Naive B cell (primary cell): ENCODE measurements at places on chromosomes 6 and 20.

DNA sequence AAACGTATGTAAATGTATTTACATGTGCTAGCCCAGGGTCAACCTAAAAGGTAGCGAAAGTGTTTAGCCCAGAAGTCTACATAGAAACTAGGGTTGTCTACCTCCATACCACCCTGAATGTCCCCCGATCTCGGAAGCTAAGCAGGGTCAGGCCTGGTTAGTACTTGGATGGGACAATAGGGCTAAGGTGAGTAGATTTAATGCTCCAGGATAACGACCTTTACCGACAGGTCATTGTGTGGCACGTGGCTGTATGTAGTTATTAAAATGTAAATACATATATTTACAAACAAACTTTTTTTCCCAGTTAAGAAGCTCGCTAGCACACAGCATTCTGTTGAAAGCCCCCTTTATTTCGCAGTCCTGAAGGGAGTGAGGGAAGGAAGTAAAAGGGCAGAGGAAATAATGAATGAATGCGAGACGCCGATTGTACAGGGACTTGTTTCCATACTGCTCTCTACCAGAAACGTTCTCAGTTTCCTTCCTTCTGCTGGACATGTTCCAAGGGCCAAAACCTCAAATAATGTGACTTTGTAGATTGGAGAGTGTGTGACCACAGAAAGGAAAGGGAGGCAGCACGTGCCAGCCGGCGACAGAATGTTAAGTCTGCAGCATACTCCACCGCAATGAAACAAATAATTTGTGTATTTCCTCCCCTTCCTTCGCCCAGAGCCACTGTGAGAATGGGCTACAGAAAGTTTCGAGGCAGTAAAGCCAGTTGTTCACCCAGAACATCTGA lies 612 bp downstream of the ADAT2 start:
- H3K4me1 ChIP-seq, result peaks cover 26% of the 10 kb centered on the region
- no peaks in the 10 kb centered on the region for H3K36me3 ChIP-seq
- H3K27ac ChIP-seq, result peak overlapping the region; percentile 98
- H3K27me3 ChIP-seq, result no peaks in the 10 kb centered on the region
- H3K4me3 ChIP-seq, result peak overlapping the region; percentile 99
- peak; percentile 40 for DNase-seq

- peaks cover 9% of the 10 kb centered on the region for H3K4me1 ChIP-seq
- no peak for DNase-seq
- no peaks in the 10 kb centered on the region for H3K27me3 ChIP-seq
- no peak overlapping the region for H3K27ac ChIP-seq
Observed at GRCh38 chr20:58696411-58696961, 3.9 kb downstream of the NPEPL1 start.

- no peaks in the 10 kb centered on the region for H3K27me3 ChIP-seq
- no peak overlapping the region for H3K4me3 ChIP-seq
- no peak overlapping the region for H3K27ac ChIP-seq
- no peak for DNase-seq
Observed at GRCh38 chr20:12434672-12435071, 517.0 kb downstream of the BTBD3 start.

GRCh38 chr20:57190536-57191264 lies 75.7 kb downstream of the BMP7 start:
- H3K36me3 ChIP-seq, result no peaks in the 10 kb centered on the region
- DNase-seq, result no peak
- H3K4me1 ChIP-seq, result no peaks in the 10 kb centered on the region
- H3K27ac ChIP-seq, result no peak overlapping the region

GRCh38 chr20:63222541-63222940 lies 6.6 kb upstream of the YTHDF1 start:
- H3K4me1 ChIP-seq, result no peaks in the 10 kb centered on the region
- no peak overlapping the region for H3K4me3 ChIP-seq

- H3K27me3 ChIP-seq, result no peaks in the 10 kb centered on the region
- peaks cover 9% of the 10 kb centered on the region for H3K4me1 ChIP-seq
- H3K36me3 ChIP-seq, result no peaks in the 10 kb centered on the region
- DNase-seq, result no peak
Observed at GRCh38 chr20:40922865-40923264, 105.8 kb upstream of the TOP1 start.

GRCh38 chr20:1283522-1284510 lies 17.7 kb downstream of the SNPH start:
- H3K27me3 ChIP-seq, result peaks cover 35% of the 10 kb centered on the region
- no peaks in the 10 kb centered on the region for H3K4me1 ChIP-seq
- H3K36me3 ChIP-seq, result no peaks in the 10 kb centered on the region

DNA sequence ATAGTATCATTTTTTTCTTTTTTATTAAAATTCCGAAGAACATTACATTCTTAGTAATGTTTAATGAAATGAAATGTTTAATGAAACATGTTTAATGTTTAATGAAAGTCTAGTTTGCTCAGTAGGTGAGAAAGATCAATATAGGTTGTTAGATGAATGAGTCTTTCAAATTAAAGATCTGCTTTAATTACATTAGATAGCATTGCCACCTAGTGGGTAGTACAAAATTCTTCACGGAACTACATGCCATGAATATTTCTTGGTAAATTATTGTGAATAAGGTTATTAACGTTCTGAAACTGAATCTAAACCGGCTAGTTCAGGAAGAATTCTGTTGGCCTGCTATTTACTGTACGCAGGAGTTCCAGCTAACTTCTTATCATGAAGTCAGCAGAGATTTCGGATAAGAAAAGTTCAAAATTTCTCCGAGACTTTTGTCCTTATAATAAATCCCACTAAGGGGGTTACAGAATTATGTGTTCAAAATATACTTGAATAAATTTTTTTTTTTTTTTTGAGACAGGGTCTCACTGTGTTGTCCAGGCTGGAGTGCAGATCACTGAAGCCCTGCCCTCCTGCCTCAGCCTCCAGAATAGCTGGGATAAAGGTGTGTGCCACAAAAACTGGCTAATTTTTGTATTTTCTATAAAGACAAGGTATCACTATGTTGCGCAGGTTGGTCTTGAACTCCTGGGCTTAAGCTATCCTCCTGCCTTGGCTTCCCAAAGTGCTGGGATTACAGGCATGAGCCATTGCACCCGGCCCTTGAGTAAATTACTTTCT lies 7.9 kb upstream of the GMNN start:
- peak; percentile 39 for DNase-seq
- H3K27ac ChIP-seq, result no peak overlapping the region
- no peaks in the 10 kb centered on the region for H3K36me3 ChIP-seq
- no peak overlapping the region for H3K4me3 ChIP-seq

DNA sequence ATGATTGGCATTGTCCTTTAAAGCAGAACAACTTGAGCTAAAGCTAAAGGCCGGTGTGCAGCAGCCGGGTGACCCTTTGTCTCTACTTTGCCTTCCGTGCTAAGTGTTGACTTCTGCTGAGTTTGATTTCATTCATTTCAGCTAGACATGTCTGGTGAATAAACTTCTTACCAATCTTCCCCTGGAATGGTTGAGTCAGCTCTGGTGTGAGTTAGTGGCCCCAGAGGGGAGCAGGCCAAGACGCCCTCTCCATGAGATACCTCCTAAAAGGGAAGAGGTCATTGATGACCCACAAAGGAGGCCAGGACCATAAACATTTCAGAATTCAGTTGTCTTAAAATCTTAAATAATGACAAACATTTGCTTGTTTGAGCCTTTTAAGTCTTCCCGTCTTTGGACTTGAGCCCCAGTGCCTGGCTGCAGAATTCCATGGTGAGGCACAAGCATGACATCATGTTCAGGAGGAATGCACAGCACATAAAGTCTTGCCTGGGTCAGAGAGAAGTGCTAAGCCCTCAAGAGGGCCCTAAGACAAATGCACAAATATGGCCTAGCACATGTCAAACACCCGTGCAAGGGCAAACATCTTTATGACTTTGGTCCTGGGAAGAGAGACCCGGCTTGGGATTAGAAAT lies 96.3 kb upstream of the NEDD9 start:
- H3K27ac ChIP-seq, result peak overlapping the region; percentile 22
- DNase-seq, result no peak
- peaks cover 68% of the 10 kb centered on the region for H3K4me1 ChIP-seq
- peaks cover 27% of the 10 kb centered on the region for H3K36me3 ChIP-seq
- H3K4me3 ChIP-seq, result no peak overlapping the region

- H3K27me3 ChIP-seq, result no peaks in the 10 kb centered on the region
- H3K36me3 ChIP-seq, result no peaks in the 10 kb centered on the region
- no peak for DNase-seq
- no peak overlapping the region for H3K27ac ChIP-seq
- peaks cover 6% of the 10 kb centered on the region for H3K4me1 ChIP-seq
- H3K4me3 ChIP-seq, result no peak overlapping the region
Observed at GRCh38 chr6:44621846-44622245, 234.3 kb downstream of the CDC5L start.

- no peak overlapping the region for H3K27ac ChIP-seq
- no peaks in the 10 kb centered on the region for H3K36me3 ChIP-seq
- H3K4me1 ChIP-seq, result no peaks in the 10 kb centered on the region
- DNase-seq, result no peak
- H3K4me3 ChIP-seq, result no peak overlapping the region
Observed at GRCh38 chr20:36298061-36298460, 8.1 kb upstream of the DLGAP4 start.

- H3K27ac ChIP-seq, result no peak overlapping the region
- H3K4me1 ChIP-seq, result no peaks in the 10 kb centered on the region
- no peak overlapping the region for H3K4me3 ChIP-seq
- H3K36me3 ChIP-seq, result no peaks in the 10 kb centered on the region
- DNase-seq, result no peak
- H3K27me3 ChIP-seq, result peaks cover 54% of the 10 kb centered on the region
Observed at GRCh38 chr6:41406728-41407489, 71.5 kb downstream of the NCR2 start.

DNA sequence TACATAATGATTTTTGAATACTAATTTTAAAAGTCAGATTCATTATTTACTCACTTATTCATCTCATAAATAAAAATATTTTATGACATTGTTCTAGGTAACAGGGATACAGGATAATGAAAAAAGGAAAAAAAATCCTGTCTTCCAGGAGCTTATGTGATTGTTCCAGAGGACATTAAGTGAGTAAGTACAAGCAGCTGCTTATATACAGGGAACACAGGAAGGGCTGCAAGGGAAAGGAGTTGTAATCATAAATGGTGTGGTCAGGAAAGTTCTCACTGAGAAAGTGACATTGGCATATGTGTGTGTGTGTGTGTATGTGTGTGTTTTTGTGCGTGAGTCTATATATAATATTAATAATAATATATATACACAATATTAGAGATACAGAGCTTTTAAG lies 121.8 kb downstream of the HAO1 start:
- no peaks in the 10 kb centered on the region for H3K4me1 ChIP-seq
- H3K27me3 ChIP-seq, result peaks cover 10% of the 10 kb centered on the region
- DNase-seq, result no peak
- H3K36me3 ChIP-seq, result no peaks in the 10 kb centered on the region
- H3K4me3 ChIP-seq, result no peak overlapping the region

- peaks cover 28% of the 10 kb centered on the region for H3K4me1 ChIP-seq
- H3K4me3 ChIP-seq, result no peak overlapping the region
- H3K36me3 ChIP-seq, result no peaks in the 10 kb centered on the region
- no peak for DNase-seq
Observed at GRCh38 chr20:53874104-53874503, 196.3 kb downstream of the BCAS1 start.

DNA sequence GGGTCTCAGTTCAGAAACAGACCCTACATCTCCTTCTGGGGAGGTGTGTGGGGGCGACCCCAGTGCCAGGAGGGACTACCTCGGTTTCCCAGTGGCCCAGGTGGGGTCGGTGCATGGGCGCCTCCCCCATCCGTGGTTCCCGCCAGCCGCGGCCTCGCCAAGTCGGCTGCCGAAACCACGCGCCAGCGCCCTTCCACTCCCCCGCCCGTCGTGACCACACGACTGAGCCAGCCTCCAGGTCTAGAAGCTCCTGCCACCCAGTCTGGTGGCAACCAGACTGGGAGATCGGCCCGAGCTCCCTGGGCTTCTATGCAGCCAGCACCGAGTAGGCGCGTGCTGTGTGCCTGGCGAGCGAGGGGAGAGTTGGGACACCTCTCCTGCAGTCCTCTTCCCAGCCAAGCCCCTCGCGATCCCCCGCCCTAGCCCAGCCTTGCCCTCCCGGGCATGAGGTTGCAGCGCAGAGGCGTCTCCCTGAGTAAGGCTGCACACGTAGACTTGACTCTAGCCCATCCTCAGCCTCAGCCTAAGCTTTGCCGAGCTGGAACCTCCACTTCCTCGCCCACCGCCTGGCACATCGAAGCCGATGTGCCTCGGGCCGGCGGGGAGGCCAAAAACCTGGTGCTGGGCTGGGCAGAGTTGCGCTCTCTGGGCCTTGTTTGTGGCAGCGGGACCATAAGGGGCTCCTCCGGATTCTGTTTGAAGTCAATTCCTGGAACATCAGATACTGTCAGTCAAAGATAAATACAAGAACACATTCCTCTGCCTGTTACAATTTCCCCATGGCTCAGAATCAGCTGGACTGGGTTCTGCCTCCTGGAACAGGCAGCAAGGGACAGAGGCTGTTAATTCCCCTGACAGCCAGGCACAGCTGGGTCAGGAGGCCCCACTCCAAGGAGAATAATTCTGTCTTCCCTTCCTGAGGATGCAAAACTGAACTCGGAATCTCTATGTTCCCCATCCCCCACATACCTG lies 1.5 kb upstream of the CPNE5 start:
- peak overlapping the region; percentile 83 for H3K4me3 ChIP-seq
- DNase-seq, result peak; percentile 27
- H3K27ac ChIP-seq, result no peak overlapping the region
- H3K27me3 ChIP-seq, result peaks cover 53% of the 10 kb centered on the region

DNA sequence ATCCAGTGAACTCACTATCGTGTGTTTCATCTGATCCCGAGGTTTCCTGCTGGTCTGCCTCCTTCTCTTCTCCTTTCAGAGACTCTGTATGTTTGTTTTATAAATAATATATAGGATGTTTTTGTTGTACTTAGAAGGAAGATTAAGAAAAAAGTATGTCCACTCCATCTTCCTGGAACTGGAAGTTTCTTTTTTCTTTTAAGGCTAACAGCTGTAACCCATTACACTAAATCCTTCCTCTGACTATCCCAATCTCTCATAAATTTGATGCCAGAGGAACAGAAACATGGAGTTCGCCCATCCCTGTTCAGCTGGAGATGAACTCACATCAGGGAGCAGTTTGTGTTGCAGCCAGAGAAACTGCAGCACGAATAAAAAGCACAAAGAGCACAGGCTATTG lies 20.7 kb downstream of the RIPK1 start:
- DNase-seq, result no peak
- no peaks in the 10 kb centered on the region for H3K4me1 ChIP-seq
- H3K4me3 ChIP-seq, result no peak overlapping the region
- H3K36me3 ChIP-seq, result peaks cover 26% of the 10 kb centered on the region

- H3K36me3 ChIP-seq, result no peaks in the 10 kb centered on the region
- H3K4me3 ChIP-seq, result peak overlapping the region; percentile 92
- peak overlapping the region; percentile 95 for H3K27ac ChIP-seq
Observed at GRCh38 chr20:62924442-62925075, 1.7 kb downstream of the DIDO1 start.
